ENCODE measurements at places on chromosomes 4 and X. TPM values are rescaled to one million over a fixed set of nuclear protein-coding genes. Genes with fewer than 3 reads are reported as not detected.

DNA sequence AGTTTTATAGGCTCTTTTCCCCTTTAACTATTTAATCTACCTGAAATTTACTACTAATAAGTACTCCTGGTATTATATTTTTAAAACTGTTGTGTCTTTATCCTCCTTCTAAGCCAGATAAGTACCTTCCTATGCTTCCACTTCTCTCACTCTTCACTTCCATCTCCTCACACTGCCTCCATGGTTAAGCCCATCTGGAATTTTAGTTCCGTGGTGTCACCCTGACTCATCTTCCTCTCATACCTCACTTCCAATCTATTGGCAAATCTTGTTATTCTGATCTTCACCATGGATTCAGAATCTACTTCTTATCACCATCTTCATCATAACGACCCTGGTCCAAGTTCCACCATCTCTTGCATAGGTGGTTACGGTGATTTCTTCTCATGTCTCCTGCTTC lies 32.7 kb upstream of the DAPP1 start:
- DNase-seq, result no peak

DNA sequence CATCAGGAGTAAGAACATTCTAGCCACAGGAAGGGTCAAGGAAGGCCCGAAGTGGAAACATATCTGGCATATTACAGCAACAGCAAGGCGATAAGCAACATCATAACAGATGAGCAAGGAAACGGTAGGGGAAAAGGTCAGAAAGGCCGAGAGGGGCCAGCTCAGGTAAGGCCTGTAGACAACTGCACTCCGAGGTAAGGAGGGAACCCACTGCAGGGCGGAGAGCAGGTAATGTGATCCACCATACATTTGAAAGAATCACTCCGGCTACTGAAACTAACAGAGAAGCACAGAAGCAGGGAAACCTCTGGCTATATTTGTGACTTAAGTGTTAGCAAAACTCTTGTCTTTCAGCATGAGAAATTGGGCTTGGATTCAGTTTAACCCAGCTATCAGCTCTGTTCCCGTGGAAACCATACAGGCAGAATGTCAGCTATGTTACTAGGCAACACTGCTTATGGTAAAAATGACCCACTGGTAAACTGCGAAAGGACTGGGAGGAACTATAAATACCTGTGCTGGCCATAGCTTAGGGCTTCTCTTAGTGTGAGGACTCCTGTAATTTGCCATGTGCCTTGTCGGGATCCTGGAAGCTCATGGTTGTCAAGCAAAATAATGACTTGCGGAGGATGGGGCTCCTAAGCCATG lies 31.0 kb downstream of the FRYL start:
- DNase-seq, result no peak

DNA sequence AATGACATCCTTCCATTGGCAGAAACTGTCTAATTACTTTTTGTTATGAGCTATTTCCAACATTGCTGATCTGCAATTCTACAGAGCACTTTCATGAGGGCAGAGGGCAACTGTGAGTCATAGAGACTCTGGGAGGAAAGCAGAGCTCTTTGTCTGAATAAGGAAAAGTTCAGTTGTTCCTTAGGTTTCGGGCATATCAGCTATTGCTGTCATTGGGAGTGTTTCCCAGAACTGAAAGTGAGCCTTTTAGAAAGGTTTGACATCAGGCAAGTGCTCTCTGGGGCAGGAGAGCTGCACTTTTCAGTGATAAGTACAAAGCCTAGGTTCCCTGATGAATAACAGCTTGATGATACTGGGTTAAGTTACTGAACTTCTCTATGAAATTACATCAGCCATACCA lies 119.2 kb upstream of the EDNRA start:
- no peak for DNase-seq

DNA sequence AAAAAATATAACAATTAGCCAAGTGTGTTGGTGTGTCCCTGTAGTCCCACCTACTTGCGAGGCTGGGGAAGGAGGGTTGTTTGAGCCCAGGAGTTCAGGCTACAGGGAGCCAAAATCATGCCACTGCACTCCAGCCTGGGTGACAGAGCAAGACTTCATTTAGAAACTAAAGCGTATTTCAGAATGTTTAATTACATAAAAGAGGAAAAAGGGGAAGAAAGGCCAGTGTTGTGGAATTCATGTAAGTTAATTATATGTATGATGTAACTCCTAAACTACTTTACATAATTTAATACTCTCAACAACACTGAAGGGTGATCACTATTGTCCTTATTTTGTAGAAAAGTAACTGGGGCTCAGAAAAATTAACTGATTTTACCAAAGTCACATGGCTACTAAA lies 67.2 kb upstream of the HOPX start:
- no peak for DNase-seq

DNA sequence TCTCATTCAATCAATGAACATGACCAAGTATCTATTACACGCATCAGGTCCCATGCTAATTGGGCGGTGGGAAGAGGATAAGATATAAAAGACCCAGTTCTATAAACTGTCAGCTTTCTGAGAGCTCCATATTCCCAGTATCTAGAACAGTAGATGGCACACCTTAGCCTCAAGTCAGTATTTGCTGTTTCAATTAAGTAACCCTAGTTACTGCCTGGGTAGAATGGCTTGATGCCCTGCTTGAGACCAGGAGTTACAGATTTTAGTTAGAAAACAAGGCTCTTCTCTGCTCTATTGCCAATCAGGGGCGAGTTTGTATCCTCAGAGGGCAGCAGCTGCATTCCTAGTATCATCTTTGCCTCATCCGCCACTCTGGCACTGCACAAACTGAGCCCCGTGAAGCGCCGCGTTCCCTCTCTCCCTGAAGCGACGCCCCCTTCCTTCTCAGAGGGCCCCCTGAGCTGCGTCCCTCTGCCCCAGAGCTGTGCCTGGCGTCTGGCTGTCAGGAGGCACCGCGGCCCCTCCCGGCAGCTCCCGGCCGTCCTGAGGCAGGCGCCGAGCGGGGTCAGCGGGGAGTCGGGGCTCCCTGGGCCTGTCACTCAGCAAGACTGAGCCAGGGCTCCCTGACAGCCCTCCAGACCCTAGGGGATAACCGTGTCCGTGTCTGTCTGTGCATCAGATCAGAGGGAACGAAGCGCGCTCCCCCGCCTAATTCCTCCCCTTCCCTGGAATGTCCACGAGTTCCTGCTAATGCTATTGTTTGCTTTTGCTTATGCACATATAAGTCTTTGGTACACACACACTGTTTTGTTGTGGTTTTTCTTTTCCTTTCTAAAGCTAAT lies 212.4 kb upstream of the TTC29 start:
- DNase-seq, result no peak

DNA sequence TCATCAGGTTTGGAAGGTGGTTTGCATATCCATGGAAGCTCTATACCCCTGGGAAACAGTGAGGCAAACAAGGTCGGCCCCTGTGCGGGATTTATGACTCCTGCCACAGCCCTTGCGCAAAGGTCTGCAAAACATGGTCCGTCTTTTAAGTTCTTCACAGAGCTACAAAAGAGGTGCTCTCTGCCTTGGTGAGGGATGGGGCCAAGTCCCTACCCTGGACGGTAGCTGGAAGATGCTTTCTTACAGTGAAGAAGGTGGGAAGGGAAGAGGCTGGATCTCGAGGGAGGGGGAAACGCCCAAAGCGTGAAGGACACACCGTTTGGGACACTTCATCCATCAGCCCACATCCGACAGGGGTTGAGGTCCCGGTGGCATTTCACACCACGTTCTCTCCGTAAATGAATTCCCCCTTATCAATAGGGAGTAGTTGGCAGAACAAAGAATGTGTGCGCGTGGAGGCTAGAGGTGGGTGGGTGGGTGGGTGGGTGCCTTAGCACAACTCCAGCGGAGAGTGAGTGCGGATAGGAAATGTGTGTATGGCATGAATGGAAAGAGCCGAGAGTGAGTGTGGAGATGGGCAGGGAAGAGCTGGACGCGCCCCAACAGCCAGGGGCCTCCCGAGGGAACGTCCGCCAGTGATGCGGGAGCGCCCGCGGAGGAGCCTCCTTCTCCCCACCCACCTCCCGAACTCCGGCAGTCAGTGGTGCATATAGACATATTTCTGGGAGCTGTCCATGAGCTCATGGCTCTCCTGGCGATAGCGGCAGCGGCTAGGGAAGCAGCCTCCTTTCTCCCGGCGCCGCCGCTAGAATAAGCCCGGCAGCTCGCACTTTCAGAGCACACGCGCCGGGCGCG lies 68.3 kb downstream of the LARP7 start:
- peak; percentile 48 for DNase-seq

- DNase-seq, result no peak
These were observed 13.5 kb downstream of the RXFP1 start for GRCh38 chr4:158535130-158535614.

DNA sequence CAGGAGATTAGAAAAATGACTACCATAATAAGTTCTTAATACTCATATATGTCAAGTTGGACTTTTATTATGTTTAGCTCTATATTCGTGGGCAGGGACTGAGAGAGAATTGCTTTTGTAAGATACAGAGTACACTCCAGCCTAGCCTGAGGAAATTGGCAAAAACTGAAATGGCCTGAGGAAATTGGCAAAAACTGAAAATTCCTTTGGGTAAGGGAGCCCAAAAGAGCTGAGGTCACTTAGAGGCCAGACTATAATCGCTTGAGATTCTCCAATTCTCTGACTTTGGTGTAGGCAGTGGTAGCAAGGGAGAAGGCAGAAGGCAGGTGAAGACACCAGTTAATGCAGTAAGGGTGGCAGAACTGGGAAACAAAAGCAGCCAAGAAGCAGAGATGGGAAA lies 124.5 kb upstream of the HCCS start:
- no peak for DNase-seq

DNA sequence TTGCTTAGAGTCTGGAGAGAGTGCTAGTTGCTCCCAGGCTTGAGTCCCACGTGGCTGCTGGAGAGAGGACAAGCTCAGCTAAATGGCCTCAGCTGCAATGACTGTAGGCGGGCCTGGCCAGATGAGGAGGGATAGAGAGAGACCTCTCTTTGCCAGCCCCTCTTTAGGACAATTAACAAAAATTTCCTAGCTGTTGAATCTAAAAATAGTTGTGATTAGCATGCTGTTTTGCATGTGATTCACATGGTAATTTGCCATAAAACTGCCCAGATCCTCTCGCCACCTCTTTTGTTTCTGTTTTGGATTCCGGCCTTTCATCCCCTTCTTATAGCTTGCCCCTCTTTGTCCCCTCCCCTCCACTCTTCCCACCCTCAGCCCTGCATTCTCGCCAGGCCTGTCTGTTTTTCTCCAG lies 28.9 kb upstream of the PRPS1 start:
- DNase-seq, result no peak

- no peak for DNase-seq
These were observed 342.3 kb downstream of the GRXCR1 start for GRCh38 chr4:43234626-43235415.

GRCh38 chr4:88738180-88738579 lies 40.6 kb upstream of the NAP1L5 start:
- no peak for DNase-seq

DNA sequence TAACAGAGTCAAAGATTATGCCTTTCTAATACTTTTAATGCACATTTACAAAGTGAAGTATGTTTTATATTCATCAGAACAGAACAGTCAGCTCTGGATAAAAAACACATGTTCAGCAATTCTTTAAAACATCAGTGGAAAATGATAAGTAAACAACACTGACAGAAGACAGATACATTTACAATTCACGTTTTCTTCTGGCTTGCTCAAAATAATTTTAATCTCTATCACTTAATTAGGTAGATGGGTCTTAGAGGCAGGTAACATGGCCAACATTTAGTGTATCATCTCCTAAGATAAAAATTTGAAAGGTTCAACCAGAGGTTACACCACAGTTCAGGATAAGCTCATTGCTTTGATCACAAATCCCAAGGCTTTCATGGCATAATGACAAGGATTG lies 156.8 kb upstream of the MAB21L2 start:
- DNase-seq, result no peak

DNA sequence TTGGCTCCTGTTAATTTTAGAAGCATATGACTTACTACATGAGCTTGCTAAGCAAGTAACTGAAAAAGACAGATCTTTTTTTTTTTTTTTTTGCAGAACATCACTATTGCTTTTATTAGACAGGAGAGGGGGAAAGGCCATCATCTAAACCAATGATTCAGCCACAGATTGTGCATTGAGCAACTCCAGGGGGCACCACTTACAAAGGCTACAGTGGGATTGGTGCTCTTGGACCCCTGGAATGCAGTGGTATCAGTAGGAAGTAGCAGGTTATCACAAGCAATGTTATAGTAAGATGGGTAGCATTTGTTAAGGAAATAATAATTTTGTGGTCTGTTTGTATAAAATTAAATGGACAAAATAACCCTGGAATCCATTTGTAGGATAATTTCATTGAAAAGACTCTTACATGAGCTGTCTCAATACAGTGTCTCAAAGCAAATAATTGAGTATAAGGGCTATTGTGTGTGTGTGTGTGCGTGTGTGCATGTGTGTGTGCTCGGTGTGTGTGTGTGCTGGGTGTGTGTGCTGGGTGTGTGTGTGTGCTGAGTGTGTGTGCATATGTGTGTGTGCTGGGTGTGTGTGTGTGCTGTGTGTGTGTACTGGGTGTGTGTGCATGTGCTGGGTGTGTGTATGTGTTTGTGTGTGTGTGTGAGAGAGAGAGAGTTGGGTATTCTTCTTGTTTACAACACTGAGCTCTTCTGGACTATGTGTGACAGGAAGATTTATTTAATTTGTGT lies 296.3 kb downstream of the PCDH7 start:
- DNase-seq, result no peak

The EDA2R gene
- total RNA-seq, result not detected

The PDZD4 gene
- total RNA-seq, result 3.3 TPM

The CSN1S1 gene
- not detected for total RNA-seq

The ENOX2 gene
- 10.0 TPM for total RNA-seq

The TLR1 gene
- total RNA-seq, result 13.0 TPM

Data from Peyer's patch (tissue), 4 donors.